NCI-H1436 (cell line): ENCODE measurements at places on chromosomes 2 and 18.
A peak's percentile ranks its signal among the peaks of the same experiment; 100 is the strongest.

DNA sequence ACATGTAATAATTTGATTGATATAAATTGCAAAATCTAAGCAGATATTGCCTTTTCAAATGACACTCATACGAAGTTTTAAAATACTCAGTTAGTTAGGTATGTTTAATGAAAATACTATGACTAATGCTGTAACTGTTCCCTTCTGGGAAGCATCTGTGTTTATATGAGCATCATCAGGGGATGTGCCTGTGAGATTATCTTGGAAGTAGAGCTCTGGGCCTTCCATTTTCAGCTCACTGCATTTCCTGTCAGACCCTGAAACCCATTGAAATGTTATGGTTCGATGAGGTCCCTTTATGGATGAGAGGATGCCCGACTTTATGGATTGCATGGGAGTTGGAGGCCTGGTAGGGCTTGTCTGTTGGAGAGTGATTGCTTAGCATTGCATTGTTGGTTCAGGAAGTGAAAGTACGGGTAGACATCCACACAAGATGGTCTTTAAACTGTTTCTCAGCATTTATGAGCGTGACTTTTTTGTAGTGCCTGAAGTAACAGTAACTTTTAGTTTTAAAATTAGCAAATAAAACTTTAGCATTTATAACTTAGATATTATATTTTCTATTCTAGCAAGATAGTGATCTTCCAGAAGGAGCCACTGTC lies 28.7 kb downstream of the ELP2 start:
- DNase-seq = no peak

DNA sequence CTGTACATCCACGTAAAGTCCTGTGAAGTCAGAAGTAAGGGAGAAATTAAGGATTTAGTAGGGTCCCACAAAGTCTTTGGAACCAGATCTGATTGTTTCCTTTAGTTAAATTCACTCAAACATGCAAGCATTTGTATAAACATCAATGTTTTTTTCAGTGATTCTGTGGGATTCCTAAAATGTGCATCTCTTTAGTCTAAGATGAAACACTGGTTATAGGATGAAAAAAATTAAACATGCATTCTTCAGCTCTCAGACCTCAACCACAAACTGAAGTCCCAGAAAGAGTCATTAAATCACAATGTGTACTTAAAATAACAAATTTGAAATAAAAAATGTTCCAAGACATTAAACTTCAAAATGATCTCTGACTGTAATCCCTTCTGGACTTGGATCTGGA lies 76.5 kb upstream of the APCDD1 start:
- DNase-seq = no peak

- DNase-seq = no peak
These were observed 227.5 kb downstream of the MTX2 start for GRCh38 chr2:176496761-176497160.

DNA sequence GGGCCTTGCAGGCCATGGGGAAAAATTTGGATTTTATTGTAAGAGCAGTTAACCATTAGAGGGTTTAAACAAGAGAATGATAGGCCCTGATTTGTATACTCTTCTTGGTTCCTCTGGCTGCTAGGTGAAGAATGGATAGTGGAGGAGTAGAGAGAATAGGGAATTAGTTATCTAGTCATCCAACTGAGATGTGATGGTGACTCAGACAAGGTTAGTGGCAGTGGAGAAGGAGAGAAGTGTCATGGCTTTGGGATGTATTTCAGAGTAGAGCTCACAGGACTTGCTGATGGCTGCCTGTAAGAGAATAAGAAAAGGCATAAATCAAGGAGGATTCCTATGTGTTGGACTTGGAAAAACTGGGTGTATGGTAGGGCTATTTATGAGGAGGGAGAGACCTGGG lies 169.4 kb downstream of the PLCL1 start:
- no peak for DNase-seq

DNA sequence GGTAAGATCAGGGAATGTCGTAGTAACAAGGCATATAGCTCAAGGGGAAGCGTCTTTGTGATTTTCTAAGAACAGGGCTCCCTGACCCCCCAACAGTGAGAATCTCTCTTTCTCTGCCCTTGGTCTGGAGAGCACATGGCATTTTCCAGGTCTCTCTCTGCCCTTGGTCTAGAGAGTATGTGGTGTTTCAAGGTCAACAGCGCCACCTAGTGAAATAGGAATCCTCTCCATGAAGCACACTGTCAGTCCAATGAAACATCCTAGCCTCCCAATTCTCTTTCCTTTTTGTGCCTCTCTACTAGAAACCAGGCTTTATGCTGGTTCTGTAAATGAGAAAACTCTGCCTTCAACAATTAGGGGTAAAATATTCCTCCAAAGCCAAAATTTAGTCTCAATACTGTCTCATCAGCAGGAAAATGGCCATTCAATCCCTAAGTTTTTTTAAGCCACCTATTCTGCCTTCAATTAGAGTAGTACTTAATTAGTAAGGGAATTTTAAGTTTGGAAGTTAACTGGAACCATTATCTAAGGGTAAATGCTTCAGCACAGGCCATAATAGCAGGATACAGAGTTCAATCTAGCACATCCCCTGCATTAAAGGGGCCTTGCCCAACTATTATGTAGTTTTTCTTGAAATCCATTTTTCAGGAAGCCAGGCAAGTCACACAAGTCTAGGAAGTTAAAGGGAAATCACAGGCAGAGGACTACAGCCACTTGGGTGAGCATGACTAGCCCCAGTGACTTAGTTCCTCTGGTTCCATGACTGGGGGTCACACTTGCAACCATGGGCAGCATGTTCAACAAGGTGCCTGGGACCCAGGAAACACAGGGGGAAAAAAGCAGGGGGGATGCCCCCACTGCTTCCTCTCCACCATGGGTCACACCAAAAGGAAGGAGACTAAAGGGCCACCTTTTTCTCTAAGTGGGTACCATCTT lies 12.4 kb downstream of the DYM start:
- no peak for DNase-seq

- peak; percentile 38 for DNase-seq
These were observed 11.1 kb upstream of the KLHL30 start for GRCh38 chr2:238127165-238128060.

DNA sequence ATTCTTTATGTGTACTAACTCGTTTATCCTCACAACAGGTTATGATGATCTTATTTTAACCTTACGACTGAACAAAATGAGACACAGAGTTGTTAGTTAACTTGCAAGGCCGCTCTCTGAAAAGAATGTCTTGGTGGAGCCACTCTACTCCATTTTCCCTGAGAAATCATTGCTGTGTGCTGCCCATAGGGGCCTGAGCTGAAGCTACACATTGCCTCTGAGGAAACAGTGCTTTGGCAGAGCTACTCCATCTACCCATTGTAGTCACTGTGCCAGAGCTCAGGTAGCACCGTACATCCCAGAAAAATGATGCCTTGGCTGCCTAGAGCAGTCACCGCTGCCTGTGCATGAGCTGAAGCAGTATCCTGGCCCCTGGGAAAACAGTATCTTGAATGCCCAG lies 61.6 kb downstream of the GULP1 start:
- DNase-seq = no peak

DNA sequence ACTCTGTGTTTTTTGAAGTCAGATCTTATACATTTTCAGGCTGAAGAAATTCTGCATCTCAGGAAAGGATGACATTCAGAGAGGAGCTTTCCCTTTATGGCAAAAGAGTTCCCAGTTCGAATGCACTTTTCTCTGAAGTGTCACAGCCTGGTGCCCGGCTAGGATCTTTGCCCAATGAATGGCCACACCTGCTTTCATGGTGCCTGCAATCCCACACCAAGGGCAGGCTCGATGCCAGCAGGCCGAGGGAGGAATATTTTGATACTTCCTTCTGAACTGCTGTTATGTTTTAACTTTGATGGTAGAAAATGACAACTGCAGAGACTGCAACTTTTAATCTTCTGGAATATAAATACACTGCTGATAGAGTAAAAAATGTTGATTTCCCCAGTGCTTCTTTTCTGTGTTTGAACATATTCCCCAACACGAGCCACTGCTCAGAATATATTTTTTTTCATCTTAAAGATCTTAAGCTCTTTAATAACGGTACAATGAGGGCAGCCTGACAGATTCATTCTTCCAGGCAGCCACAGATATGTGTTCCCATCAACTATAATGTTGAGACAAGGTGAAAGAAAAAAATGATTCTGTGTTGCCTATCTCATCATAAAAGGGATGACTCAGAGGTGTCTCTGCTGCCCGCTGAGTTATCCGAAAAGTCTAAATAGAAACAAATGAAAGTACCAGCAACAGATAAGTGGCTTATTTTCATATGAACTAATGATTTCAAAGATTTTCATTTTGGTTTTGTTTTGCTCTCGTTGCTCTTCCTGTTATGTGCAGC lies 848.5 kb downstream of the DCDC2C start:
- DNase-seq = no peak

- DNase-seq = peak; percentile 37
These were observed 42.1 kb upstream of the TRIM43B start for GRCh38 chr2:95526360-95527341.

- DNase-seq = no peak
These were observed 13.9 kb upstream of the SLC1A4 start for GRCh38 chr2:64975232-64975821.

DNA sequence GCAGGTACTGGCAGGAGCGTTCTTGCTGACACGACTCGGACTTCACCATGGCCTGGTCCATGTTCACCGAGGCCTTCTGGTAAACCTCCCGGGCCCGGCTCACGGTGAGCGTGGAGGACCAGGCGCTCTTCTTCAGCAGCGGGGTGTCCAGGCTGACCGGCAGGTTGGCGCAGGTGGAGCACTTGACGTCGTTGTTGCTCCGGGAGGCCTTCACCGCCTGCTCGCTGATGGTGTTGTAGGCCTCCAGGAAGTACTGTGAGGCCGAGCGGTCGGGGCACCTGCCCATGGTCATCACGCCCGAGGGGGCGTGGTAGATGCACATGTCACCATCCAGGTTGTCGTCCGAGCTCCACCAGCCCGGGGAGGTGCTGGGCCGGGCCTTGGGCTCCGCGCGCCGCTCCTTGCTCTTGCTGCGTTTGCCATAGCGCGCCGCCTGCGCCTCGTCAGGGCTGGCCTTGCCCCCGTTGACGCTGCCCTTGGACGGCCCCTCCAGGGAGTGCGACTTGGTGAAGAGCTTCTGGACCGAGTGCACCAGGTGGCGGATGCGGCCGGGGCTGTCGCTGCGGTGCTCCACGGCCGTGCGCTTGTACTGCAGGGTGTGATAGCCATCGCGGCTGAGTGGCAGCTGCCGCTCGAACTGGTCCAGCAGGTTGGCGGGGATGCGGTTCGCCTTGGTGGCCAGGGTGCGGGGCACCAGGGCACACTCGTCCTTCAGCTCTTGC lies 429.3 kb downstream of the TGIF1 start:
- no peak for DNase-seq

- DNase-seq = no peak
These were observed 124.6 kb downstream of the ZNF532 start for GRCh38 chr18:58989184-58989759.

DNA sequence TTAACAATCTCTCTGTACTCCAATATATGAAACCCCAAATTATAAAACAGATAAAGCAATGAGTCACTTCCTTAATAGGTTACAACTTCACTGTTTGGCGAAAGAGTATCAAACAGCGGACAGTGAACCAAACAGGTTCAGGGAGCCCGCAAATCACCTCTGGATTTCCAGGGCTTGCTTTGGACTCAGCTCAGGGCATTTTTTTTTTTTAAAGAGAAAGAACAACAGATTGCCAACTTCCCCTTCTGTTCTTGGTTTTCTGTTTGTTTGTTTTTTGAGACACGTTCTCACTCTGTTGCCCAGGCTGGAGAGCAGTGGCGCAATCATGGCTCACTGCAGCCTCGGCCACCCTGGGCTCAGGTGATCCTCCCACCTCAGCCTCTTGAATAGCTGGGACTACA lies 52.7 kb downstream of the ABCB11 start:
- DNase-seq = no peak

DNA sequence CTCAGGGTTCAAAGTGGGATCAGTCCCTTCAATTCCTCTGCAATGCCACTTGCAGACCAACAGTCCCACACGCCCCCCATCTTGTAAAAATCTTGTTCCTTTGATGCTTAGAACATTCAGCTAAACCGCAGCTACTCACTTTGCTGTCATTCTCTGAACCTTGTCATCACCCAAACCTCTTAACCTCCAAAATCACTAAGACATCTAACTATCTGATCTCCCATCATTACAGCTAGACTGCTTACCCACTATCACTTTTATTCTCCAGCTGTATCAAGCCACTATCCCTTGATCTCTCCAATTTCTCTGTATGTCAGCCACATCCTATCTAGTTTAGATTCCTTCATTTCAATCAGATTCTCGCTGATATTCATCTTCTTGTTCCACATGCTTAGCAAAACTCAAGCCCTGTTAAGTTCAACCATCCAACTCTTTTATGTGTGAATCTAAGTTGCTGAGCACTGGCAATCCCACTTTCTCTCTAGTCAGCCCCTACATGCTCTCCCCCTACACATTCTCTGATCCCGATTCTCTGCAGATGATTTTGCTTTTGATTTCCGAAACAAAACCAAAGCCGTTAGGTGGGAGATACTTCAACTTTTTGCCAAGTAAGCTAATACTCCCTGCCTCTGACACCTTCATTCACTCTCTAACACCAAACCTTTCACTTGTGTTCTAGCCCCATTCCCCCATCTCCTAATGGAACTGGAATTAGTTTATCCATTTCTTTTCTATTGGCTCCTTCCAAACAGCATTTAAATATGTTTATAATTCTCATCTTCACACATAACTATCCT lies 4.6 kb downstream of the GTF3C2 start:
- DNase-seq = no peak

DNA sequence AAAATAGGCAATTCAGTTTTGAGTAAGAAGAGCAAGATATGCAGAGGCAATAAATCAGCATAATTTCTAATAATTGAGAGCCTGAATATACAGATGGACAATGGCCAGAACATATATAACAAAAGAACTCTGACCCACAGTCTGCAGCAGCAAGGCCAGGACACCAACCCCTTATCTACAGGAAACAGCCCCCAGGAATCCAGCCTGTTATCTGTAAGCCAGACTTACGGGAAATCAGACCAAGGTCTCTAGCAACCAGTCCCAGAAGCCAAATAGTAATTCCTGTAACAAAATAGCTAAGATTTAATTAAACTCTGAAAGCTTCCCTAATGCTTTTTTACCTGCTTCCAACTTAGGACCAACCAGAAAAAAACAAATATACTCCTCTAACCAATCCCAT lies 434.5 kb upstream of the GYPC start:
- DNase-seq = no peak

DNA sequence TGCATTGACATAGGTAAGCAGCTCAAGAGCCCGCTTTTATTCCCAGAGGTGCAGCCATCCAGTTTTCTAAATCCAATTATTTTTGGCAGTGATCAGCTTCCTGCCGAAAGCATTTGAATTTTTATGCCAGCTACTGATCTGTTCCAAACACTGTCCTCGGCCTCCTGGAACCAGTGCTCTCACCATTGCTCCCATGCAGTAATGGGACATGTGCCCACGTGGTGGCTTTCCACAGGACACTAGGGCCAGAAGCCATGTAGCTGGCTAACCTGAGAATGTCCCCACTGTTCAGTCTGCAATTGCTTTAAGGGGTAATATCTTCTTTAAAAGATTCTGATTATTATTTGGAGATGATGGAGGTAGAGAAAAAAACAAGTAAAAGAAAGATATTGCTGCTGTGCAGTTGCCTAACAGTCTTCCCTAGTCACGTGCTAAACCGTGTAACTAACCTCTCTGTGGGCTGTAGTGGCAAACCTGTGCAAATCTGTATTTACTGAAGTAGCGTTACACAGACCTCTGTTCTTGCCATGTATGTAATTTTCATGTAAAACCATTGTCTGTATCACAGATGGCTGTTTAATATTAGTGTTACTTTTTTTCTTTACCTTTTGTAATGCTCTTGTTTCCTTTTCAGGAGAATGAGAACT lies 13.0 kb downstream of the GRHL1 start:
- no peak for DNase-seq
